ENCODE measurements at places on chromosomes 12 and 14. TPM values are rescaled to one million over a fixed set of nuclear protein-coding genes. Genes with fewer than 3 reads are reported as not detected.

DNA sequence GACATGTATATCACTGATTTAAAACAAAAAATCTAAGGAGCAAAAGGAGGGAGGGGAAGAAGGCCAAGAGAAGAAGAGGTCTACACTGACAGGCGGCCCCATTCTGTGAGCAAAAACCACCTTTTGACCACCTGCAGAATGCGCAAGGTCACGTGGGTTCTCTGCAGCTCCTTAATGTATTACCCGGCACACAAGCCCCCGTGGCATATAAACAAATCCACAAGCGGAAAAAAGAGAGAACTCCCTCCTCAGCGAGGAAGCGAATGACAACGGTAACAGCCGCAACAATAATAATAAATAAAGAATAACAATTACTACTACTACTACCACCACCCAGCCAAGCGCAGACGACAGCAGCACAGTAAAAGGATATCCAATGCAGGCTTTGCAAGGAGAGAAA, 1.3 kb downstream of the KSR2 start:
- no peak for DNase-seq

Gene ITPR2
- total RNA-seq, result 59.6 TPM

- no peak for DNase-seq
Measured at GRCh38 chr12:107014055-107014454, 27.1 kb upstream of the MTERF2 start.

- no peak for DNase-seq
Measured at GRCh38 chr12:108765289-108765764, 34.0 kb upstream of the CORO1C start.

DNA sequence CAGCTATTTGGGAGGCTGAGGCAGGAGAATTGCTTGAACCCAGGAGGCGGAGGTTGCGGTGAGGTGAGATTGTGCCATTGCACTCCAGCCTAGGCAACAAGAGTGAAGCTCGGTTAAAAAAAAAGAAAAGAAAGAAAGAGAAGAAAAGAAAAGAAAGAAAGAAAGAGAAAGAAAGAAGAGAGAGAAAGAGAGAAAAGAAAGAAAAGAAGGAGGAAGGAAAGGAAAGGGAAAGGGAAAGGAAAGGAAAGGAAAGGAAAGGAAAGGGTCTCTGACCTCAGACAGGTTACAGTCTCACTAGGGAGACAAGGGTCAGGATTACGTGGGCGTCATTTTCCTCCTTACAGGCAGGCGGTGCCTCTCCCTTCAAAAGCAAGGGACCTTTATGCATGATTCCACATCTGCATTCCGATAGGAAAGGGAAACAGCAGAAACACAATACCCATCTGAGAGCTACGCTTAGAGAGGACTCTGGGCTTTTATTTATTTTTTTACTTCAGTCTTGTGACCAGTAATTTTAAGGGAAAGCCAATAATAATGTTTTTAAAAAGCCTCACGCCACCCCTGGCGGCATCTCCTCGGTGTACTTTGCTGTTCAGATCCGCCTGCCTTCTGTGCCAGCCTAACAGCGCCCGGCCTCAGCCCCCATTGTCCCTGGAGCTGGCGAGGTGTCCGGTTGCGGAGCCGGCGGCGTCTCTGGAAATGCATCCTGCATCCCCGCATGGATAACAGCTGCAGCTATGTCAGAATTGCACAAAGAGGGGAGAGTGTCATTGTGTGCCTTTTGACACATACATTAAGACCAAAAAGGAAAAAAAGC, 945 bp upstream of the HIP1R start:
- peak; percentile 87 for DNase-seq

Data from suprapubic skin (tissue), 4 donors.